ENCODE measurements at places on chromosomes 2 and 18. TPM values are rescaled to one million over a fixed set of nuclear protein-coding genes. Genes with fewer than 3 reads are reported as not detected.

- DNase-seq, result peak; percentile 82
- H3K4me1 ChIP-seq, result peaks cover 20% of the 10 kb centered on the region
- H3K27ac ChIP-seq, result peak overlapping the region; percentile 72
- no peaks in the 10 kb centered on the region for H3K27me3 ChIP-seq
- no peaks in the 10 kb centered on the region for H3K36me3 ChIP-seq
These were observed 181.1 kb downstream of the NEDD4L start for GRCh38 chr18:58225101-58225500.

GRCh38 chr2:214088536-214088935, 322.3 kb upstream of the VWC2L start:
- no peak for DNase-seq
- no peaks in the 10 kb centered on the region for H3K27me3 ChIP-seq
- H3K27ac ChIP-seq, result no peak overlapping the region
- H3K36me3 ChIP-seq, result no peaks in the 10 kb centered on the region
- H3K4me1 ChIP-seq, result no peaks in the 10 kb centered on the region

Gene SLC9A4
- not detected for total RNA-seq

- H3K4me1 ChIP-seq, result no peaks in the 10 kb centered on the region
- no peaks in the 10 kb centered on the region for H3K36me3 ChIP-seq
- no peak overlapping the region for H3K27ac ChIP-seq
- H3K4me3 ChIP-seq, result no peak overlapping the region
- no peaks in the 10 kb centered on the region for H3K27me3 ChIP-seq
- DNase-seq, result no peak
These were observed 61.4 kb downstream of the GPR39 start for GRCh38 chr2:132477962-132478361.

Gene ZNF2
- total RNA-seq, result 3.5 TPM

DNA sequence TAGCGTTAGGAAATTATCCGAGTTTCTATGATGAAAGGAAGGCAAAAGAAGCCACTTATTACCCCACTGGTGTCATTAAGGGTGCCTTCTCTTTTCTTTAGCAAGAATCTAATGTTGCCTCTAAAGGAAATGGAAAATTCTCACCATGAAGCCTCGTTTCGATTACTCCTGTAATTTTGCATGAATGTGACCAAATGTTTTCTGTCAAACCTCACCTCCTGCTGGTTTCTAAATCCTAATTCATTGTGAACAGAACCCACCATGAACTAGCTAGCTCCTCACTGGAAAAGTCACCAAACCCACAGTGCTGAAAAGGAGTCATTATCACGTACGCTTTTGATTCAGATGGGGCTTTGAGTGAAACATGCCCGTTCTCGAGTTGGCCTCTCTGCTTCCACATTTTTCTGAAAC, 119.9 kb downstream of the COPS8 start:
- peaks cover 31% of the 10 kb centered on the region for H3K4me1 ChIP-seq
- no peak for DNase-seq
- no peaks in the 10 kb centered on the region for H3K36me3 ChIP-seq
- H3K27ac ChIP-seq, result no peak overlapping the region
- no peak overlapping the region for H3K4me3 ChIP-seq
- H3K27me3 ChIP-seq, result no peaks in the 10 kb centered on the region

All from esophagus muscularis mucosa (tissue), 4 donors.